Stimulated activated CD4-positive, alpha-beta T cell treated with anti-CD3 and anti-CD28 coated beads, Interleukin-1b, Interleukin-23, amount 100 ng/mL, for 4 hours (primary cell): ENCODE measurements at places on chromosomes 5 and 9.

- no peak for DNase-seq
Observed at GRCh38 chr9:33468797-33469621, 4.7 kb downstream of the NOL6 start.

- DNase-seq: no peak
Observed at GRCh38 chr9:136645352-136645902, 17.3 kb upstream of the EGFL7 start.

DNA sequence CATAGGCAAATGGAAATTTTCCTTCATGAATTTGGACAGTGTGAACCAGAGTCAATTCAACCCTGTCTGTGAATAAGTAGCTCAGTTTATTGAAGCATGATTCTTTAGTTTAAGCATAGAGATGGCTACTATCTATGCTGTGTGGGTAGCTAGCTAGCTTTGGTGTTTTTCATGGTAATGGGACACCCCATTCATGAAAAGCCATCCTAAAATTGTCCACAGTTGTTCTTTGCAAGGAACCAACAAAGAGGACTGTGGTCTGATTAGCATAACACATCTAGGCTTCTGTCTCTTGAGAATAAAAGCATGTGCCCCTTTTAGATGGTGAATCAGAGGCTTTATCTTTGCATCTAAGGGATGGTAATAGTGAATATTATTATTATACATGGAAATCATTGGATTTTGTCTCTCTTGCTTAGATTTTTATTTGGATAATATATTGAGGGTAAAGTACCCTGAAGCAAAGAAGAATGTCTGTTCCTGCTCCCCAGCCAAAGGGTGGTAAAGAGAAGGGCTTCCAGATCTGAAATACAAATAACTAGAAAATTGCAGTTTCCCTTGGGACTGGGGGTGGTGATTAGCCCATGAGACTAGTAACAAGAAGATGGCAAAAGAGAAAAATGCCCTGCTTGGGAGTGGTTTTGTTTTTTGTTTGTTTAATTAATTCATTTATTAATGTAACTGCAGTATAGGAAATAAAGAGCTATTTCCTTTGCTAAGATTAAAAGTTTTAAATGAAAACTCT is 624.2 kb upstream of the ZNF608 start:
- DNase-seq: no peak

GRCh38 chr9:133513214-133514100 is 11.3 kb downstream of the MYMK start:
- DNase-seq: no peak

DNA sequence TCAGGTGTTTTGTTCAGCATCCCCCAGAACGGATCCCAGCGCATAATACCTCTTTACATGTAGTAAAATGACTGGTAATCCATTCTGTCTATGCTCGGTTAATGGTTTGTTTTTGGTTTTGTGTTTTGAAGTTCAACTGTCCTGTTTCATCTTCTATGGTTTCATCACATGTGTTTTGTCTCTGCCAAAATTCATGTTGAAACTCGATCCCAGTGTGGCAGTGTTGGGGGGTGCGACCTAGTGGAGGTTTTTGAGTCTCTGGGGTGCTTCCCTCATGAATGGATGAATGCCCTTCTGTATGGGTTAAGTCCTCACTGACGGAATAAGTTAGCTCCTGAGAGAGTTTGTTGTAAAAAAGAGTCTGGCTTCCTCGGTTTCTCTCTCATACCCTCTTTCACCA is 317.4 kb downstream of the KDM4C start:
- DNase-seq: no peak

GRCh38 chr5:13740471-13740870 is 204.0 kb downstream of the DNAH5 start:
- no peak for DNase-seq

DNA sequence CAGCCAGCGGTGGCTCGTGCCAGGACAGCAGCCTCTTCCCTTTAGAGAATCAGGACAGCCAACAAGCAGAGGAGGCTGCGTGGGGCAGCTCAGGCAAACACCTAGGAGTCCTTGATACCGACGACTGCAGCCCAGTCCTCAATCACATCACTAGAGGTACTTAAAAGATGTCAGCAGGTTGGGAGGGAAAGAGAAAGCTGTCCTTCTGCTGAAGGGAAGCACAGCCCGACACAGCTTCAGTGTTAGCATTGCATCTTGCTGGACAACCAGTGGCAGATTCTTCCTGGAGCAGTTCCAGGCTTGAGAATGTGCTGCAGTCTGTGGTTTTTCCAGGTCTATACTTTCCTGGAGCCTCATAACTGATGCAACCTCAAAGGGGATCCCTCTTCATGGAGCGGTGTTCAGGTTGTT is 230.5 kb downstream of the SYK start:
- no peak for DNase-seq

GRCh38 chr5:6773342-6774035 is 60.3 kb downstream of the TENT4A start:
- DNase-seq: no peak

- no peak for DNase-seq
Observed at GRCh38 chr5:143521141-143521540, 117.7 kb upstream of the NR3C1 start.

- DNase-seq: no peak
Observed at GRCh38 chr5:173451031-173451430, 122.8 kb upstream of the STC2 start.

DNA sequence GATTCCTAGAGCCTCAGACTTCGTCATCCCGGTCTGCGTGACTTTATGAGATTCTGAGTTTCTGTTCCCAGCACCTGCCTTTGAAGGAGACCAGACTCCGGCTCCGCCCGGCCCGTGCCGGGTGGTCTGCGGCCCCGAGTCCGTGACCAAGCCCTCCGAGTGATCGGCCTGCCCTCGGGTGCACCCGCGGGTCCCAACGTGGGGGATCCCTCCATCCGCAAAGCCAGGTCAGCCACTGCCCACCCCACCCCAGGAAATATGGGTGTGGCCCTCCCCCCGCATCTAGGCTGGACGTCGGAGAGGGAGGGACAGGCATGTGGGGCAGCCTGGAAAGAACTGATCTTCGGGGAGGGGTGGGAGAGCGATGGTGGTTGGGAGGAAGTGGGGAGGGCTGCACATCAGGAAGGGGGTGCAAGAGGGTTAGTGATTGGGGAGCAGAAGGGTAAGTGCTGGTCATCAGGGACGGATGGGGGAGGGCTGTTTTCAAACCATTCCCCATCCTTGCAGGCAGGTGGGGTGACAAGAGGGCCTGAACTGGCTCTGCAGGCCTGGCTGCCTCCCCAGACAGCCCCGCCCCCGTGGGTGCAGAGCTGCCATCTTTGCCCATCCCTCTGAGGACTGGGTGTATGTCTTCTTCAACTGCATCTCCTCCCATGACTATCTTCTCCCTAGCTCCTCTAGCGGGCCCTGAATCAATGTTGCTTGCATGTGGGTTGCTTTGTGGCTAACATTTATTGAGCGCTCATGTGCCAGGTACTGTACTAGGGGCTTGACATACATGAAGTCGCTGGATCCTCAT is 747 bp downstream of the LRSAM1 start:
- no peak for DNase-seq

- DNase-seq: no peak
Observed at GRCh38 chr5:132103969-132104391, 30.4 kb downstream of the CSF2 start.

DNA sequence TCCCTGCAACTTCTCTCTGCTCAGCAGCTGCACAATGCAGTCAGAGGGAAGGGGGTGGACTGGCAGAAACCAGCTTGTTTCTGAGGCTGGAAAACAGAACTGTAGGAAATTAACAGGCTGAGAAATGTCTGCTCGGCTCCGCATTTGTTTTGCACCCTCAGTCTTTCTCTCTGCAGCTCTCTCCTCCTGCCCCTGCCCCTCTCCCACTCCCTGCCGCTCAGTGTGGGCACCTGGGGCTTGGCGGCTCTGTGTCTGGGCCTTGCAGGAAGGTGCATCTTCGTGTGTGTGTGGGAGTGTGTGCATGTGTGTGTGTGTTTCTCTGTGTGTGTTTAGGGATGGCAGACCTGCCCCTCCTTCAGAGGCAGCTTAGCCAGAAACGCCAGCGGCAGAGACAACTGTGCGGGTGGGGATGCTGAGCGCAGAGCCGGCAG is 53.0 kb downstream of the PCDH1 start:
- DNase-seq: no peak

GRCh38 chr9:78001946-78002731 is 29.5 kb downstream of the GNAQ start:
- DNase-seq: no peak

GRCh38 chr9:78118742-78119473 is 87.3 kb upstream of the GNAQ start:
- no peak for DNase-seq

- no peak for DNase-seq
Observed at GRCh38 chr9:21669701-21670100, 132.7 kb upstream of the MTAP start.

DNA sequence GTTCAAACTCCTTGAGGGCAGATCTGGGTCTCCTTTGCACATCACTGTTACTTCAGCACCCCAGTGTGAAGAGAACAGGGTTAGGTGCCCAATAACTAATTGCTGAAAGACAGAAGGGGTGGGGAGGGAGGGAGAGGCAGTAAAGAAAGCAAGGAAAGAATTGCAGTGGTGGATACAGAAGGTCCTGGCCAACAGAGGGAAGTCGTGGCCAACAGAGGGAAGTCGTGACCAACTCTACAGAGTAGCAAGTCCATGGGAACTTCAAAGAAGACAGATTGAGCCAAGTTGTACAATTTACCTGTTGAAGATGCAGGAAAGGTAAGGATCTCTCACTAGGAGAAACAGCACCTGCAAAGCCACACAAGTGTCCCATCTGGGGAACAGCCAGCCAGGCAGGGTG is 27.0 kb downstream of the CCNJL start:
- DNase-seq: no peak

- peak; percentile 66 for DNase-seq
Observed at GRCh38 chr9:132268725-132269352, 85.9 kb downstream of the SETX start.

DNA sequence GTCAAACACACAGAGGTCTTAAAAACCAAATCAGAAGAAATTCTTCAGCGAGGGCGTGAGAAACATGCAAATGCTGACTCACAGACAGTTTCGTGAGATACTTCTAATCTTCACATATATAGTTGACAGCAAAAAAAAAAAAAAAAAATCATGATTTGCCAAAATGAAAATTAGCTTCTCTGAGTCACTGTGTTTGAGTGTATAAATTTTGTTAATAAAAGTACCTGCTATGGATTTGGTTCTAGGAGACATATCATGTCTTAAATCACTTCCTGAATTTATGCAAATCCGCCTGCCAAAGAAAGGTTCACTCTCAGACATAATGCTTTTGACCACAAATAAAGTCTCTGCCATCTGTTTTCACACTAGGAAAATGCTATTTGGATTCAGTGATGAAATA is 114.3 kb downstream of the SLC1A3 start:
- no peak for DNase-seq

- DNase-seq: peak; percentile 54
Observed at GRCh38 chr5:73451224-73452130, 2.9 kb upstream of the FOXD1 start.

DNA sequence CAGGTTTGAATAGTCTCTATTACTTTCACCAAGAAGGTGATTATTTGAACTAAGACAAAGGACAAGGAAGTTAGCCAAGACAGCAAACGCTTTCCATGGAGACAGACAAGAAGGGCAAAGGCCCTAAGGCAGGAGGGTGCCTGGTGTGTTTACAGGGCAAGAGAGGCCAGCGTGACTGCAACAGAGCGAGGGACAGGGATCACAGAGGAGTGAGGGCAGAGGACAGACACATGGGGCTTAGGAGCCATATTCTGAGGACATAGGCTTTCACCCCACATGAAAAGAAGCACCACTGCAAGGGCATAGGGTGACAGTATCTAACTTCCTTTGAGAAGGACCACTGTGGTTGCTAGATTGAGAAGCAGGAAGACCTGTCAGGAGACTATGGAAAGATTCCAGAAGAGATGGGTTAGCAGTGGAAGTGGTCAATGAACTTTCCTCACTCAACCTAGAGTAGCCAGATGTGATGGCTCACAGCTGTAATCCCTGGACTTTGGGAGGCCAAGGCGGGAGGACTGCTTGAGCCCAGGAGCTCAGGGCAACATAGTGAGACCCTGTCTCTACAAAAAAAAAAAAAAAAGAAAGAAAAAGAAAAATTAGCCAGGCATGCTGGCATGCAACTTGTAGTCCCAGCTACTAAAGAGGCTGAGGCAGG is 5.0 kb upstream of the HAVCR1 start:
- no peak for DNase-seq

DNA sequence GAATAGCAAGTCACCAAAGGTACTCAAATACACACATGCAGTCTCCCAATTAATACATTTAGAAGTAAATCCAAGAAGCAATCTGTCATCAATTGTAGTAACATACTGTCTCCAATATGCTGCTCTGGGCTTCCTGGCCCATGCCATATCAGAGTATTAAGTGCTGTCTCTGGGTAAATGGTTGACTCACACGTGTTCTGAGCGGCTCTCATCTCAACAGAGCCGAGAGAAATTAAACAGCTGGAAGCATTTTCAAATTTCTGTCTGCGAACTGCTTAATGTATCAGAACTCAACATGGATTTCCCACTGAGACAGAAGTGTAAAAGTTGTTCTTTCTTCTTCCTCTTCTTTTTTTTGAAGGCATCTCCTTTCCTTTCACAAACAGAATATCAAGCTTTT is 247.3 kb upstream of the TAS2R1 start:
- DNase-seq: no peak

DNA sequence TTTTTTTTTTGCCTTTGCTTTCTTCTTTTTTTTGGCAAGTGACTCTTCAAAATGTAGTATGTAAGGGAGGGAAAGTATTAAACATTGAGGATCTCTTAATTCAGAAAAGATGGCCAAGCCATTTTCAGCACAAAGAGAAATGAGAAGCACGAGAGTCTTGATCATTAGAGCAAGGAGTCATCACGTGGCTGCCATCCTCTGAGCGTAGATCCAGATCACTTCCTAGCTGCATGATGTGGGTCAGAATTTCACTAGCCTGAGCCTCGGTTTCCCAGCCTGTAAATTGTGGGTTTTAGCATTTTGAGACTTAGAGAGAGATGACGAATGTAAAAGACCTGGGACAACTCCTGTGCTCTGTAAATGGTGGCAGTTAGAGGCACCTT is 312.9 kb downstream of the ARHGEF28 start:
- DNase-seq: no peak

GRCh38 chr9:116641292-116642059 is 45.6 kb upstream of the TRIM32 start:
- no peak for DNase-seq

DNA sequence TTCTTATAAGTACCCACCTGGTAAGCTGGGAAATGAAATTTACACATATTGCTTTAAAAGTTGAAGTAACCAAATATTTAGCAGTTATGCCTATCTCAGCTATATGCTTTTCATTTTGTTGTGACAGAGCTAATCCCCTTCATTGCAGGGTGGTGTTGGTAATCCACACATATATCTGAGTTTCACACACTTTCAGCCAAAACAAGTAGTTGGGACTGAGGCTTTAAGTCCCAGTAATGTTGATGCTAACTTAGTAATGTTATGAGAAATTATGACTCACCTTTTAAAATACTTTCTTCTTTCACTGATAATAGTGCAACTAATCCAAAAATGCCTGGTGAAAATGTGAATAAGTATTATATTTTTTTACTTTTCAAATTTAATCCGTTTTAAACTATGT is 19.2 kb upstream of the RICTOR start:
- DNase-seq: no peak

- no peak for DNase-seq
Observed at GRCh38 chr5:27682600-27682999, 644.2 kb upstream of the CDH9 start.
